ENCODE measurements at places on chromosomes 2 and 18. TPM values are rescaled to one million over a fixed set of nuclear protein-coding genes. Genes with fewer than 3 reads are reported as not detected.

DNA sequence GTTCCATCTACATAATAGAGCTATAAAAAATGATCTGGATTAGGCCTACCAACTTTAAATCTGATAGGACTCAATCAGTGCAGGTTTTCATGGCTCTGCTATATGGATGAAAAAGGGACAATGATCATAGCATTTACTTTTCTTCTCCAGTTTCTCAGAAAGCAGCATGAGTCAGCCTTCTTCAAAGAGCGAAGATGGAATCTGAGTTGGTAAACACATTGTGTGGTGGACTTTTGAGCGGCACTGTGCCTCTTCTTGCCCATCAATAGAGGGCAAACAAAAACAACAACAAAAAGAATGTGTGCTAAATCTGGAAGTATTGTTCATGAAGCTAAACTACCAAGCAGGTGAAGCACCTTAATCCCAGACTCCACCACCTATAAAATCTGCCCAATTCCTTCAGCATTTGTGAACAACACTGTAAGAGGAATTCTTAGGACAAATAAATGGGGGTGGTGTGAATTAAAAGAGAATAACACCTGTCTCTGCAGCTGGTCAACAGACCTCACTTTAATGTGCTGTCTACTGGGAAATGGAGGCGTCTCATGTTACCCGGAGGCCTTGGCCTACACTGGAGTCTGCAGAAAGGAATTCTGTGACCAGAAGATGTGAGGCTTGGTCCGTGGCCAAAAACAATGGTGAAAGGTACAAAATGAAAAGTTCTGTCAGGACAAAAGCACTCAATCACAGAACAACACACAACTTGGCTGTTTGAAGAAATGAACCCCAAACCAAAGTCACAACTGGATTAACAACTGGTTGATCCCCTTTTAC, 609.0 kb downstream of the IRS1 start:
- DNase-seq = no peak

GRCh38 chr2:152481881-152482583, 147.1 kb downstream of the FMNL2 start:
- DNase-seq = no peak

GPR45 gene
- not detected for total RNA-seq

FMNL2 gene
- total RNA-seq = 45.5 TPM

DNA sequence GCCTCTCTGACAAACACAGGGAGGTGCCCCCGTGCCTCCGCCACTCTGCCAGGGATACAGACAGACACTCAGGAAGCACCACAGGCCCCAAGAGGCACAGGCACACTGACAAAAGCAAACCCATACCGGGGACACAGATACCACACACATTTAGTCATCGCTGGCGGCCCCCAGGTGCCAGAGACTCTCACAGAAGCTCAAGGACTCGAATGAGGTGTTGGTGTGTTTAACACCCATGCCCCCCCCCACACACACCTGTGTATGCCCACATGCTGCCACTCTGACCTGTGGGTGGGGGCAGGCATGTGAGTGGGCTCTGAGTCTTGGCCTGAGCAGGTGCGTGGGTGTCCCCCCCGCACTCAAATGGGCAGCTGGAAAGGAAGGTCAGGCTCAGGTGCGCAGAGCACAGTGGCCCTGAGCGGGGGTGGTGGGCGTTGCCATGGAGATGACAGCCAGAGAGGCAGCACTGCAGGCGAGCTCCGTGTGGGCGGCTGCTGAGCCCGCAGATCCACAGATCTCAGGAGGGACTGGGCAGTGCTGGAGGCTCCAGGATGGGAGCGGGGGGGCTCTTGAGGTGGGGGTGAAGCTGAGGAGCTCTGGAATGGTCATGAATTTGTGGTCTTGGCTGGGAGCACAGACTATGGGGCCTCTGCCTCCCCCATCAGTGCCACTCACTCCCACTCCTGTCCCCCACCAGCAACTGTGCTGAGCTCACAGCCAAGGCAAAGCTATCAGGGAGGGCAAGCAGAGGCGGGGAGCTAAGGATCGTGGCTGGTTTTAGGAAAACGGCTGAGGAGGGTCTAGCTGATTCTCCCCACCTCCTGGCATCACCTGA, 73.9 kb upstream of the TAF1B start:
- peak; percentile 59 for DNase-seq

DNA sequence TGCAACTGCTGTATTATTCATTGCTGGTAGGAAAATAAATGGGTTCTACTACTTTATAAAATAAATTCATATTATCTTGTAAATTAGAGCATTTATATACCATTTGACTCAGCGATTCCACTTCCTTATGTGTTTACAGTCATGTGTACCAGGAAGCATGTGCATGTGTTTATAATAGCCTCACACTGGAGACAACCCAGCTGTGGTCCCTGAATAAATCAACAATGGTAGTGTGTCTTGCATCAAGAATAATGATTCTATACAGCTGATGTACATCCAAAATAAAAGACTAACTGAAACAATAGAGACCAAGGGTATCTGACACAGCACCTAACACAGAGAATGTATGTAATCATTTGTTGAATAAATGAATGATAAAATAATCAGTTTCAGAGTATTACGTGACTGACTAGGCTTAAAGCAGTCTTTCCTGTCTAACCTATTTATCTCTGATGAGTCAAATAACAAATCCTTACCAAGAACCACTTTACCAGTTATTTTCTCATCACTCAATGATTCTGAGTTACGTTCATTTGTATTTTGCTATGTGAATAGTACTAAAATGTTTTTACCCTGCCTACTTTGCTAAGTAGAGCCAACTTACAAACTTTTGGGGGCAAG, 216.8 kb downstream of the UBE2E3 start:
- DNase-seq = no peak

DNA sequence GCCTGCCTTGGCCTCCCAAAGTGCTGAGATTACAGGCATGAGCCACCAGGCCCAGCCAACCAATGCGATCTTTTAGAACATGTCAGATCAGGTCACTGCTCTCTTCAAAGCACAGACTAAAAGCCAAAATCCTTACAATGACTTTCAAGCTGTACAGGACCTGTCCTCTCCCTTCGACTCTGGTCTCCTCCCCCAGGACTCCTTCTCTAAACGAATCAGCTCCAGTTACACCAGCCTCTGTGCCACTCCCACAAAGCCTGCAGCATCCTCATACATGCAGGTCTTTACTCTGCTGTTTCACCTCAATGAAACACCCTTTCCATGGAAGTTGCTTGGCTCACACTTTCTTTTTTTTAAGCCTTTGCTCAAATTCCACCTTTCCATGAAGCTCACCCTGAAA, 436.0 kb downstream of the METTL4 start:
- DNase-seq = no peak

DNA sequence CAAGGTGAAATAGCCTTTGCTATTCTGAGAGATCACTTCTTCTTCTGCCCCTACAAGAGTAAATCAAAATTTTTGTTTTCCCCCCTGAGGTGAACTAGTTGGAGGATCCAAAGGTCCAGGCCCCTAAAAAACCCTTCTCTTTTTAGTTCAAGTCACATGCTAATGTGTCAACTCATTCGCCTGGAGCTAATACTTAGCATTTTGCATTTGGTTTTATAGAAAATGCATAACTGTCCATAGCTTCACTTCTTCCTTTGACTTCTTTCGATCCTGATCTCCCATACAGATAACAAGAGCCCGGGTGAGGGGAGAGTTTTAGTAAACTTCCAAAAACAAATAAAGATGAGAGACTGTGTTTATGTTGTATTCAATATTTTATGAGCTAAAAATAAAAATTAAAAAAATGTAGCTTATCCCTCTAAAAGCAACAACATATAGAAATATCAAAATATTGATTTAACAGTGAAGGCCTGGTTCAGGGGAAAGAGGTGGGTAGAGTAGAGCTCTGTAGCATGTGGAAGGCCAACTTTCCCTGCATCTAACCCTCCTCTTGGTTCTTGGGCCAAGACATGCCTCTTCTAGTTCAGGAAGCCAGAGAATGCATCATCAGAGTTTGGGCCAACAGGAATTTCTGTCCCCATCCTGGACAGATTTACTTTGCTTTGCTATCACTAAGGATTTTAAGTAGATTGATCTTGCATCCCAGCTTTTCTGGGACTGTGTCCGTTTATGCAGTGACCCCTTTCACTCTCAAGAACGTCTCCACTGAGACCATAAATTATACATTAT, 333.8 kb downstream of the ALK start:
- DNase-seq = no peak

DNA sequence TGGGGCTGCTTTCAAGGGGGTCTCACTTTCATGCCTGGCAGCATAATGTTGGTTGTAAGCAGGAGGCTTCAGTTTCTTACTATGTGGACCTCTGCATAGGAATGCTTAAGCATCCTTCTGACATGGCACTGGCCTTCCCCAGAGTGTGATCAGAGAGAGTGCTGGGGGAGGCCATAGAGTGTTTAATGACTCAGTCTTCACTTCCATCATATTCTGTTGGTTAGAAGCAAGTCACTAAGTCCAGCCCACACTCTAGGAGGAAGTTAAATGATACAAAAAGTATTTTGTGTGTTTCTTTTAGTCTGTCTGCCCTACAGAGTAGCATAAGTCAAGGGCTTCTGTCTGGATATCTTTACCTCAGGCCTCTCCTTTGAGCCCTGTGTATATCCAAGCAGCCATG, 64.9 kb downstream of the GALNT1 start:
- DNase-seq = no peak

DNA sequence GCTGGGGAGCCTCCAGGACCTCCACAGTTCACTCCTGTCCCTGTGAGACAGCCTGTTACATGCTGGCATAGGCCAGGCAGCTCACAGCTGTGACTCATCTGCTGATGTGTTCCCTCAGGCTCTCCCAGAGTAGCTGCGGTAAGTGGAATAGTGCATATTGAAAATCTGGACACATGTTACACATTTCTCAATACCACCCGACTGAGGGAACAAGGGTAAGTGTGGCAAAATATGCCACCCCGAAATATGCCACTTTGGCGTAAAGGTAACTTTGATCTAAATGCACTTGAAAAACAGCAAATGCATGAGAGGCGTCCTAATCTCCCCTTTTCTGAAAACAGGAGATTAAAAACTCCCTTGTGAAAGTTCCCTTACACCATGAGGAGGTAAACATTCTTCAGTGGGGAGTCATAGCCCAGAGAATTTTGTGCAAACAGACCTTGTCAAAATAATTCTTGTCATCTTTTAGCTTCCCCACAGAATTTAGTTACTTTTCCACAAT, 557.9 kb downstream of the CCDC85A start:
- no peak for DNase-seq

TMEM247 gene
- not detected for total RNA-seq

RND3 gene
- total RNA-seq = 55.8 TPM

GPR35 gene
- total RNA-seq = 0.22 TPM

GRCh38 chr2:165893556-165893955, 60.0 kb downstream of the TTC21B start:
- DNase-seq = no peak

DNA sequence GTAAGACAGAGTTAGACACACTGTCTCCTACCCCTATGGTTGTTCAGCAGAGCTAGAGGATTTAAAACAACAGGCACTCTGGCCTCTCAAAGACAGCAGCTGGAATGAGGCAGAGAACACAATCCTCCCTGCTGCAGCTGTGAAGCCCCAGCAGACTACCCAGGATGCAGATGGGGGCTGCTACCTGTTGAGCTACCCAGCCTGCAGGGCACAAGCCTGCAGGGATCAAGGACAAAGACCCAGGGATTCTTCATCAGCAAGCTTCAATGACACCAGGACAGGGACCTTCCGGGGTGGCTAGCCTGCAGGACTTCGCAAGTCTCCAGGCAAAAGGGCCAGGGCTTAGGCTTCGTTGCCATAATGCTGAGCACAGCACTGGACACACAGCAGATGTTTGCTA, 27.2 kb downstream of the GALNT14 start:
- no peak for DNase-seq

CD8A gene
- total RNA-seq = 0.44 TPM

DNA sequence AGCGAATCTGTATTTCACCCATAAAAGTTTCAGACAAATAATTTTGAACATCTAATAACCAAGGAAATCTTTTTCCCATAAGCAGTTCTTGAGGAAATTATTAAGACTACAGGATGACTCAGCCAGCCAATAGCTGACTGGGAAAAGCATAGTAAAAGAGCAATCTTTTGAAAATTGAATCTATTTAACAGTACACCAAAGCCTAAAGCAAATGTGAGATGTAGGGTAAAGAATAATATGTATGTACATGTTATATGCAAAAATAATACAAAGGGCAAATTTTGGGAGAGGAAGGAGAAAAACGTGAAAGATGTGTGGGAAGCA, 12.6 kb upstream of the KDSR start:
- no peak for DNase-seq

REG3A gene
- not detected for total RNA-seq

OR6B2 gene
- not detected for total RNA-seq

DNA sequence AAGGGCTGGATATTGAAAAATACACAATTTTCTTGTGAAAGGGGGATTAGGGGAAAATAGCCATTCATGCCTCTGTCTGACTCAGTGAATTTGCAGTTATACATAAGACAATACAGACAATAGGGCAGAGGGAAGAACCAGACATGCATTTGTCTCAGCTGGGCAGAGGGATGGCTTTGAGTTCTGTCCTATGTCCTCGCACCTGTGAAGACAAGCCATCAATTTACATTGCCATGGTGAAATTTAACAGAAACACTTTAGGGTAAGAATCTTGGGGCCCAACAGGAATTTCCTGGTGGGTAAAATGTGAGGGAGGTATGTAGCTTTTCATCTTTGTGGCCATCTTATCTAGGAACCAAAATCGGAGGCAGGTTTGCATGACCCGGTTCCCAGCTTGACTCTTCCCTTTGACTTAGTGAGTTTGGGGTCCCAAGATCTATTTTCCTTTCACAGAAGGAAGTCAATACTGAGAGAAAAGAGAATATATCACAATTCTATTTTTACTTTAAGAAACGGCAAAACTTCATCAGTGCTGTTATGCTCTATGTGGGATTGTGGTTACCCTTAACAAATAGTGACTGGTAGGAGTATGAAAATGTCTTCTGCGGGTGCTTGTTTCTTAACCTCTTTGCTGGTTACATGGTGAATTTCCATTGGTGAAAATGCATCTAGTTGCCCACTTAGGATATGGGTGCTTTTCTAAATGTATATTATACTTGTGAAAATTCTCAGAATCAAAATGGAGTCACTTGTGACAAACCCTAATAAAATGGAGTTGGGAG, 221.8 kb downstream of the SPP2 start:
- no peak for DNase-seq

DNA sequence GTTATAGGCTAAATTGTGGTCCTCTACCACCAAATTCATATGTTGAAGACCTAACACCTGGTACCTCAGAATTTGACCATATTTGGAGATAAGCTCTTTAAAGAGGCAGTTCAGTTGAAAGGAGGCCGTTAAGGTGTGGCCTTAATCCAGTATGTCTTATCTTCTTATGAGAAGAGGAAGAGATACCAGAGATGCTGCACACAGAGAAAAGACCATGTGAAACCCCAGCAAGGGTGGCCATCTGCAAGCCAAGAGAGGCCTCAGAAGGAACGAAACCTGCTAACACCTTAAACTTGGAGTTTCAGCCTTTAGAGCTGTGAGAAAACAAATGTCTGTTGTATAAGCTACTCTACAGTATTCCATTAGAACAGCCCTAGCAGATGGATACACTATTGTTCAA, 528.1 kb upstream of the DCC start:
- no peak for DNase-seq

DNA sequence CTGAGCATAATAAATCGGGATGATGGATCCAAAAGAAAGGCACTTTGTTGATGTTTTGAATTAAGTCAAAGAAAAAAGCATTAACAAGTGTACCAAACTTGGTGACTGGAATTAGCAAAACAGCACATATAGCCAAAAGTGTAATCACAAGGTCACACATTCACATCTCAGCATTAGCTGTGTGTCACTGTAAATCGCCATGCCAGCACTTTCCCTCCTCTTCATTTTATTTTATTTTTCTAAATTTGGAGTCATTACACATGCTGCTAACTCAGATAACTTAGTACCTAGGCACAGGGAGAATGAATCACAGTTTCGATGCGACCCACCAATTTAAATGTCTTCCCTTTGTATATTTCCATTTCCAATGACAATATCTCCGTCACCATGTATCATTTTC, 111.4 kb downstream of the CACNB4 start:
- no peak for DNase-seq

UGT1A1 gene
- total RNA-seq = not detected
